T follicular helper cell (primary cell): ENCODE measurements at places on chromosomes 1 and 21.
A peak's percentile ranks its signal among the peaks of the same experiment; 100 is the strongest.

DNA sequence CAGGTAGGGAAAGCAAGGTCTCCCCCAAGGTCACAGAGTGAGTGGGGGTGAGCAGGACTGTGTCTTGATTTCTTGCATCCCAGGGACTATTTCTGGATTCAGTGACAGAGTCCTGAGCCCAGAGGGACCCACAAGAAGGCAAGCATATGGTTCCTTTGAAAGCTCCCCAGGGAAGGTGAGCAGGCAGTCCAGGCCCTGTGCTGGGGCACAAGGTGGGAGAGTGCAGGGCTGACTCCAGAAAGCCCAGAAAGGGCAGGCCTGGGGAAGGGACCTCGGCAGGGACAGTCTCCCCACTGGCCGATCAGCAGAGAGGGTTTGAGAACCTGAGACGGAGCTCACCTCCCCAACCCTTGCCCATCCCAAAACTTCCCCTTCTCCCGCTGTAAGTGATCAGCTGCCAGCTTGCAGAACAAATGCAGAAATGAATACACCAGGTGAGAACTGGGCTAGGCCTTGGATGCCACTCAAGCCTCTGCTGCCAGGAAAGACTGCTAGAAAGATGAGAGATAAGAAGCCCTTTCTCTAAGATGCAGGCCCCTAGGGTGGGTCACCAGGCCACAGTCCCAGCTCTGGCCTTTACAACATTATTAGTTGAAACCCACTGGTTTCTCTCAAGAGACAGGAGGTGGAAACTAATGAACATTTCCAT, 121.0 kb downstream of the GLIS1 start:
- no peak for DNase-seq

- DNase-seq, result no peak
Measured at GRCh38 chr1:166080277-166080966, 86.4 kb downstream of the FAM78B start.

GRCh38 chr1:59752556-59753414, 62.0 kb upstream of the HOOK1 start:
- DNase-seq, result no peak

GRCh38 chr1:226117330-226117729, 54.8 kb downstream of the H3-3A start:
- DNase-seq, result no peak

DNA sequence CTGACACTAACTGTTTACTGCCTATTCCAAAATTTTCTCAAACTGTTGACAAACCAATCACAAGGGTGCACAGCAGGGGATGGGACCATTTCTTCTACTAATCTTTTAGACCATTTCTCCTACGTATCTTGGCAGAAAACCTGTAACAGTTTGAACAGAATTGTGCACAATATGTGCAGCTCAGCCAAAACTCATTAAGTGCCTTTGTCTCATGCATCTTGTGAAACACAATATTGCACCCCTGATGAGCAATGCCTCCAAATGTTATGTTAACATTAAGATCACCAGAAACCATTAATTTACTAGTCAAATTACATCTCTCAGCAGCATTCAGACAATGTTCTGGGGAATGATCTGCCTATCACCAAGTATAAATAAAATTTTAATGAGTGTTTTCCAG, 247.5 kb downstream of the NRIP1 start:
- DNase-seq, result no peak

DNA sequence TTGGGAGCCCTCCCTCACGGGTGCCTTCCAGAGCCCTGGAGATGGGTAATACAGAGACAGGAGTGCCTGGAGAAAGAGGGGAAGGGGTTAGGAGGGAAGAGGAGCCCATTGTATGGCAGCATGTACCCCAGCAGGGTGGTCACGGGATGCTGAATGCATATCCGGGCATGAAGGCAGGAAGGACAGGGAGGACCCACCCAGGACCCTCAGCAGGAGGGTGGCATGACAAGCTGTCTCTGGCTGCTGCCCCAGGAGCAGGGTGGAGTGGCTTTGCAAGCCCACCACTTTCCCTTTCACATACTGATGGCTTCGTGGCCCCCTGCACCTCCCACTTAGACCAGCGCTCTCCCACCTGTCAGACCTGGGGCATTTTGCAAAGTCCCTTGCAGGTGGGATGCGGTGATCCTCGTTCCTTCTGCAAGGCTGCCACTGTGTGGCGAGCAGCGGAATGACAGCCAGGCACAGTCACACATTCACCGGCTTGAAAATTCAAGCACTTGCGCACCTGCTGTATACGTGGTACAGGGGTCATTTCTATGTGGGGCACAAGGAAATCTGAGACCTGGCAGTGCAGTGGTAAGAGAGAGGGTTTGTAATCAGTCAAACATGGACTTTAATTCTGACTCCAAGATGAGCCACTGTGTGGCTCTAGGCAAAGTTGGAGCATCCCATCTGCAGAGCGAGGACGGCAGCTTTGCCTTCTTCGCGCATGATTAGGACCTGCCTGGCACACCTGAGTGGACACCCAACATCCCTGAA, 53.2 kb upstream of the TMEM51 start:
- peak; percentile 13 for DNase-seq

GRCh38 chr1:244896550-244896949, 32.2 kb upstream of the HNRNPU start:
- no peak for DNase-seq

DNA sequence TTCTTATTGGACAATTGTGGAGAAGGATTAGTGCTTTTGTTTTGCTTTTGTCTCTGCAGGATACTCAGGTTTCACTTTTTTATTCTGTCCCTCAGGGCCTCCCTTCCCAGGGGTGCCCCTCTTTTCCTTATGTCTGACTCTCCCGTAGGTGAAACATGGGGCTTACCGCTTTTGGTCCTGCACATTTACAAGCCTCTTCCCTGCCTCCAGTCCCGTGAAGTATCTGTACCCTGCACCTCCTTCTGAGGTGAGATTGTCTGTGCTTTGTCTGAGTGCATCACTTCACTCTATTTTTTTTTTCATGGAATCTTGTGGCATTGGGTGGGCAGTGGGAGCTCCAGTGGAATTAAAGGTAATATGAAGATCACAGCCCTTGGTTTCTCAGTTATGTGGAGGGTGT, 758.1 kb upstream of the TPTE start:
- no peak for DNase-seq

GRCh38 chr1:164578479-164579200, 19.7 kb downstream of the PBX1 start:
- DNase-seq, result no peak

GRCh38 chr21:41119901-41120300, 48.1 kb upstream of the BACE2 start:
- no peak for DNase-seq

GRCh38 chr21:42565206-42565810, 51.7 kb downstream of the SLC37A1 start:
- DNase-seq, result no peak

DNA sequence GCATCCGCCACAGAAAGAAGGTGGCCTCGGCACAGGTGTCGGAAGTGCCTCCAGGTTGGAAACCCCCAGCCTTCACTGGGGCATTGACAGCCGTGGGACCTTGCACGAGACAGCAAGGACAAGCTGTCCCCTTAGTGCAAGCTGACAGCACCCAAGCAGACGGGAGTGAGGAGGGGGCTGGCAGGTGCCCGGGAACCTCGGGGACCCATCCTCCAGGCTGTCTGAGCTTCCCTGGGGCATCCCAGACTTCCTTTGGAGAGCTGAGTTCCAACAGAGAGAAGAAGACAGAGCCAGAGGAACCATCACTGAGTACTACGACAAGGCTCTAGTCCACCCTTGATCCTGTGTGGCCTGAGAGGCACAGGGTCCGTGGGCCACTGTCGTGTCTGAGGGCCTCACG, 100.6 kb upstream of the RAB4A start:
- no peak for DNase-seq

DNA sequence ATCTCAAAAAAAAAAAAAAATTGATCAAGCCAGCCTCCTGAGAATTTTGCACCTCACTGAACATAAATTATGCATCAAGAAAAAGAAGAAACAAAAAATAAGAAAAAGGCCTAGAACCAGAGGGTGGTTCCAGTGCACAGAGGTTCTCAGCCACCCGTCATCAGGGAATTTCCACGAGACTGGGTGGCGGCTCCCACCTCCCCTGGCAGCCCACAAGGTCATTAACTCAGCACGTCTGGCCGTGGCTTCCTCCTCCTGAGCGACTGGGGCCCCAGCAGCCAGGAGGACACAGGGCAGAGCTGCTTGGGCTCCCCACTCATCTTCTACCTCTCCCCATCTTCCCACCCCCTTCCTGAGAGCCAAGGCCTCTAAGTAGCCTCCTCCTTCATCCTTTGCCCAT, 15.7 kb upstream of the TMEM51 start:
- DNase-seq, result no peak

GRCh38 chr1:203250911-203251310, 21.4 kb upstream of the CHIT1 start:
- DNase-seq, result no peak

DNA sequence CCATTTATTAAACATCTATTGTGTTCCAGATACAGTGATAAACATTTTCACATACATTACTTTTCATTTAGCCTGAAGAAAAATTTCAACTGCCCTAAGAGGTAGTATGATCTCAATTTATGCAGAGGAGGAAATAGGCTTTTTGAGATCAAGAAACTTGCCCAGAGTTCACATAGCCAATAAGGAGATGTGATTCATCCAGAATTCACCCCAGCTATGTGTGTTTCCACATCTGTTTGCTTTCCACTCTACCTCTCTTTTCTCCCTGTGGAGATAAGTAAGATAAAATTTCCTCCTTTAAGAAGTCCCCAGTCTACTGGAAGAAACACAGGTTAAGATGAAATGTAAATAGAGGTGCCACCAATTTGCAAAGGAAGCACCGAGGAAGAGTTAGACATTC, 199.7 kb upstream of the C8B start:
- no peak for DNase-seq

DNA sequence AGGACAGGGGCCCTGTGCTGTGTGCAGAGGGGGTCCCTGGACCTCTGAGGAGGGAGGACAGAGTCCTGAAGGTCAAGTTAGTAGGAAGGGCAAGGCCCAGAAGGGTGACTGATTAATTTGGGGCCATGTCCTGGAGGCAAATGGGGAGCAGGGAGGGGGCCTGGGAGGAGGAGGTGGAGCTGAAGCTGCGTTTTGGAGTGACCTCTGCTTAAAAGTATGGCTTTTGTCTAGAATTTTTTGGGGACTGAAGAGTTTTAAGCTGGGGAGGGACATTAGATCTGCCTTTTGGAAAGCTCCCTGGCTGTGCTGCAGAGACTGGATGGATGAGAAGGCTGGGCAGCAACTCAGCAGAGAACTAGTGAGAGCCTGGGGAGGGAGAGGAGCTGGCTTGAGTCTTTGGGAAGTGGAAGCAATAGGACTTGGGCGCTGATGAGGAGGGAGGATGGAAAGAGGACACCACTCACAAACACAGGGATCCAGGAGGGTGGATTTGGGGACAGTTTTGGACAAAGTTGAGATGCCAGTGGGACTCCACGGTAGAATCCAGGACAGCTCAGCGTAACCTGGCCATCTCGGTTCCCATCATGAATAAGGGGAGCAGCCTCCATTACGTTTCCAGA, 52.9 kb downstream of the ACBD3 start:
- DNase-seq, result no peak

DNA sequence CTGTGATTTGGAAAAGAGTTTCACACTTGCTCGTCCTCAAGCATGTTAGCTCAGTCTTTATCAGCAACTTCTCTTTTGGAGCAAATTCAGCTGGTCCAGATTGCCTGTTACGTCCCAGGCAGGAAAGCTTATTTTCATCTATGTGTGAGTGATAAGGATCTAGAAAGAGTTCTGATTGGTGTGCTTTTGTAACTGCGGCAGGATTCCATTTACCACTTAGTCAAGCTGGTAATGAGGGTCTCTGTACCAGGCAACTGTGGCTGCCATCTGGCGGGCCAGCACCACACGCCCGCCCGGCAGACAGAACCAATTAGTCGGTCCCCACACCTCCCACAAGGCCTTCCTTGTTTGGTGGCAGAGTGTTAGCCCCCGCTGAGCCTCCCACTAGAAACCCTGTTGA, 21.0 kb downstream of the C1orf87 start:
- no peak for DNase-seq

DNA sequence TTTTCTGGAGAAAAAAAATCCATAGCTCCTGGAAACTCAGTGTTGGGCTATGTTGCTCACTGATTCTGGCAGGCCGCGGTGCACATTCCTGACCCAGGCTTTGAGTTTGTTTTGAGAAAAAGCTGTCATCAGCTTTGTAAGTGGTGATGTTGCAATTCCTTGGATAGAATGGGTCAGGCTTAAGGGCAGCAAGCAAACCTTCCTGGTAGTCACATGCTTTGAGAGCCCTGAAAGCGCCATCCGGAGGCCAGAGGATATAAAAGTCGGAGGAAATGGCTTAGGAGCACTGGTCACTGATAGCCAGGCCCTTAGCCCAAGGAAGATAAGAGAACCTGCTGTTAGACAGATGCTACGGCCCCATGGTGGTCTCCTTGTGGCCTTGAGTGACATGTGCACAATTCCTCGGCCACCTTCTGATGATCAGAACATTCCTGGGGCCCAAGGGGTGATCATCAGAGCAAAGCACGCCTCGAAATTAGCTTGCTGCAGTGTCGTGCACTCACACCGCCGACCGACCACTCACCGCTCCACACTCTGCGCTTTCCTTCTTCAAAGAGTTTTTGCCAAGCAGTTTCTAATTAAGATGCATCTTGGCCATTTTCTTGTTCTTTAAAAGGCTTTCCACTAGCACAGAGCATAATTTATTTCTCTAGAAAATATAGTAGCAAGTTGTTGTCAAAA, 78.6 kb downstream of the MAN1C1 start:
- DNase-seq, result no peak

GRCh38 chr1:162145280-162145965, 75.9 kb downstream of the NOS1AP start:
- DNase-seq, result no peak

- DNase-seq, result no peak
Measured at GRCh38 chr1:81225789-81226602, 574.7 kb upstream of the ADGRL2 start.

DNA sequence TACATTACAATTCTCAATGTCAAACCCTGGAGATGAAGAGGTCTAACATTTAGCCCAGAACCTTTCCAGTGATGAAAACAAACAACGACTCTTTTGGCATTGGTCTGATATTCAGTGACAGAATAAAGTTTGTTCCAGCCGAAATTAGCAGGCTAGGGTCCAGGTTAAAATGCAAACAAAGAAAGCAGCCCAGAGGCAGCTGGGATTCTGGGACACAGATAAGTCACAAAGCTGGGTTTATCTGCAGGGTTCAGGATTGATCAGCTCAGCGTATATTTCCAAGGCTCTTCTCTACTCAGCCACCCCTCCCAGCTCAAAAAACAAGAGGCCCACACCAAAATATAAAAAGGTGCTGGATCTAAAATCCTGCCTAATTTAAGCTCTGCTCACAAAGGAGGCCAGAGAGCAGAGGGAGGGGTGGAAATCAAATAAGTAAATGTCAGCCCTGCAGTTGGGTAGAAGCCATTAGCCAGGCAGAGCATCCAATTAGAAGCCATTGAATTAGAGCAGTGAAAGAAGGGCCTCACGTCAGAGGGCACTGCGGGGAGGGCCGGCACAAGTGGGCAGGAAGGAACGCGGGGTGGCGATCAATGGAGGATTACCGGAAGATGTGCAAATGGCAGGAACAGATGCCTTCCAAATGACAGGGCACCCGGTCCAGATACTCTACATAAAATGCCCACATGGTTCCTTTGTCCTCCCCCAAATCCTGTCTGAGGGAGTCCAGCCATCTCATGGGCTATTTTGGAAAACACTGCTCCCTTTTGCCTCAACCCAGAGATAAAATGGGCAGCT, 3.2 kb upstream of the KLHDC8A start:
- DNase-seq, result no peak

GRCh38 chr1:226111883-226112261, 49.4 kb downstream of the H3-3A start:
- no peak for DNase-seq
